Posterior vena cava (tissue), 2 donors: ENCODE measurements at places on chromosomes 2 and 18. TPM values are rescaled to one million over a fixed set of nuclear protein-coding genes. Genes with fewer than 3 reads are reported as not detected.

DNA sequence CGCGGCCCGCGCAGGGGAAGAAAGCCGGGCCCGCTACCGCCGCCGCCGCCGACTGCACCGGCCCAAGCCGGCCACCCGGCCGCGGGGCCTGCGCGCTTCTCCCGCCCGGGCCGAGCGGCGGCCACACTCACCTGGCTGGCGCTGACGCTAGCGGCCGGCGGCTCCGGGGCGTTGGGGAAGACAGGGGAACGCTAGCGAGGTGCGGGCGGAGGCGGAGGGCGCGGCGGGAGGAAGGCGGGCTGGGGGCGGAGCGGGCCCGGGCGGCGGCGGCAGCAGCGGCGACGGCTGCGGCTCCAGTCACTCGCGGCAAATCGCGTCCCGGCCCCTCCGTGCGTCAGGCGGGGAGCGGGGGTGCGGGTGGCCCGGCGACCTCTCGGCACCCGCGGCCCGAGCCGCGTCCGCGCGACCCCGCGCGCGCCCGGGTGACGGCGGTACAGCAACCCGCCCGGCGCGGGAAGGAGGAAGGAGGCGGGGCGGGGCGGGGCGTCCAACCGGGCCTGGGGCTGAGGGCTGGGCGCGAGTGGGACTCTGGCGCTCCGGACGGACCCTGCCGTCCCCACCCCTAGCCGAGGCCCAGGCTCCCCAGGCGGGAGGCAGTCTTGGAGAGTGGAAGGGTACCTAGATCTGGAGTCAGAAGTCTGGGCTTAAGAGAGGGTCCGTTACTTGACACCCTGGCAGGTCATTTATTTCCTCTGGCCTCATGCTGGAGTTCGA is at the start of gene SESTD1:
Gene SESTD1 (minus strand): TSS at position 465 of the 714 bp plus-strand sequence. CDS start 72,991 bp downstream, outside the sequence.
- DNase-seq = peak; percentile 93

The TMEM247 gene
- total RNA-seq = not detected

DNA sequence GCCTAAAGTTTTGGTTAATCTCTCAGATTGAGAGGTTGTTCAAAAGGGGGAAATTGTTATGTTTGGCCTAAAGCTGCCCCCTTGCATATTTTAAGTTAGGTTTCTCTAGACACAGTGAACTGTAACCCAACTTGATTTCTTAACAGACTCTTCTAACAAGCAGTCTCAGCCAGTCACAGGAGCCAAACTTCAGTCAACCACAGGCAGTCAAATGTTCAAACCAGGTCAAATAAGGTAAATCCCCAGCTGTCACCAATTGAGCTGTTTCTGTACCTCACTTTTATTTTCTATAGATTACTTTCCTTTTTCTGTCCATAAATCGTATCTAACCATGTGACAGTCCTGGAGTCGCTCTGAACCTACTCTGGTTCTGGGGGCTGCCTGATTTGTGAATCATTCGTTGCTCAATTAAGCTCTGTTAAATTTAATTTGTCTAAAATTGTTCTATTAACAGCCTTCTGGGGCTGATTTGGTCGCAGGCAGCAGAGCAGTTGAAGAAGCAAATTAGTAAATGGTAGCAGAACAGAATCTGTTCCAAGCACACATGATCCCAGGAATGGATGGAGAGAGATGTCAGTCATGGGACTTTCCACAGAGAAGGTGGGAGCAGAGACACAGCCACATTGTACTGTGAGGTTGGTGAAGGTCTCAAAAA is 16.4 kb upstream of the NFU1 start:
- no peak for DNase-seq

DNA sequence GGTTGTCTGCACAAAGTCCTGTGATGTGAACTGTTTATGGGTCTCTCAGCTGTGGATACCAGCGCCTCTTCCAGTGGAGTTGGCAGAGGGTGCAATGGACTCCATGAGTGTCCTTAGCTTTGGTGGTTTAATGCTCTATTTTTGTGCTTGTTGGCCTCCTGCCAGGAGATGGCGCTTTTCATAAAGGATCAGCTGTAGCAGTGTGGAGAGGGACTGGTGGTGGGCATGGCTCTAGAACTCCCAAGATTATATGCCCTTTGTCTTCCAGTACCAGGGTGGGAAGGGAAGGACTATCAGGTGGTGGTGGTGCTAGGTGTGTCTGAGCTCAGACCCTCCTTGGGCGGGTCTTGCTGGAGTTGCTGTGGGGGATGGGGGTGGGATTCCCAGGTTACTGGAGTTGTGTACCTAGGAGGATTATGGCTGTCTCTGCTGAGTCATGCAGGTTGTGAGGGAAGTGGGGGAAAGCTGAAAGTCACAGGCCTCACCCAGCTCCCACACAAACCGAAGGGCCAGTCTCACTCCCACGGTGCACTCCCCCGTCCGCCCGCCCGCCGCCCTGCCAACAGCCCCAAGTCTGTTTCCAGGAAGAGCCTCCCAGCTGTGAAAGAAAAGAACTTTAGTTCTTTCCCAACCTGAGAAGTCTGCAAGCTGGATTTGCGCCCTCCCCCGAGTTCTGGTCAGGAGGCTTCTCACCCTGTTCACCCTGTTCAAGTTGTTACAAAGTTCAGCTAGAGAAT is 108.1 kb downstream of the MARCO start:
- DNase-seq = no peak

- DNase-seq = peak; percentile 85
Observed at GRCh38 chr2:12057436-12058166, 311.2 kb downstream of the LPIN1 start.
